Activated CD4-positive, CD25-positive, alpha-beta regulatory T cell treated with anti-CD3 and anti-CD28 coated beads, Interleukin-2, amount 50 U/mL, for 16 hours (primary cell): ENCODE measurements at places on chromosomes 11 and 22.

GRCh38 chr11:65341856-65342255 lies 8.2 kb downstream of the DPF2 start:
- no peak for DNase-seq

DNA sequence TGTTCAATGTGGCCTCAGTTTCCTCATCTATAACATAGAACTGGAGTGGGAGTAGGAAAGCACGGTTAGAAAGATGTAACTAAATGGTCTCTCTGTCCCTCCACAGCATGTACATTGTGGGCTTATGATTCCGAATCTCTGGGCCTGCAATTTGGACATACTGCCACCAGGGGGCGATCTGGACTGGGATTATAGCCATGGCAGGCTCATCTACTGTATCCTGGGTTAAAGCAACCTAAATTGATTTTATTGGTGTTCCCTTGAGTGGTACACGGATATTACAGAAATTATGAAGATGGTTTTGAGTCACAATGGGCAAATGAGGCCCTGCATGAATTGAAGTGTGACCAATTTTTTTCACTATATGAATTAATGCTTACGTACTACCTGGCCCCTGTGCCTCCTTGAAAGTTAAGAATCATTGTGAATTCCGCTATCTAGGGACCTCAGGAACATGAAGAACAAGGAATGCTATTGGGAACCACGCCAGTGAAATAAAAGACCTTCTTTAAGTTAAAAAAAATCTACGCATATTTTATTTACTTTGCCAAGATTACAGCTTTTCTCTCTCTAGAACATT lies 32.9 kb downstream of the TST start:
- DNase-seq, result no peak

- no peak for DNase-seq
These were observed 10.3 kb upstream of the MB start for GRCh38 chr22:35627267-35628041.

DNA sequence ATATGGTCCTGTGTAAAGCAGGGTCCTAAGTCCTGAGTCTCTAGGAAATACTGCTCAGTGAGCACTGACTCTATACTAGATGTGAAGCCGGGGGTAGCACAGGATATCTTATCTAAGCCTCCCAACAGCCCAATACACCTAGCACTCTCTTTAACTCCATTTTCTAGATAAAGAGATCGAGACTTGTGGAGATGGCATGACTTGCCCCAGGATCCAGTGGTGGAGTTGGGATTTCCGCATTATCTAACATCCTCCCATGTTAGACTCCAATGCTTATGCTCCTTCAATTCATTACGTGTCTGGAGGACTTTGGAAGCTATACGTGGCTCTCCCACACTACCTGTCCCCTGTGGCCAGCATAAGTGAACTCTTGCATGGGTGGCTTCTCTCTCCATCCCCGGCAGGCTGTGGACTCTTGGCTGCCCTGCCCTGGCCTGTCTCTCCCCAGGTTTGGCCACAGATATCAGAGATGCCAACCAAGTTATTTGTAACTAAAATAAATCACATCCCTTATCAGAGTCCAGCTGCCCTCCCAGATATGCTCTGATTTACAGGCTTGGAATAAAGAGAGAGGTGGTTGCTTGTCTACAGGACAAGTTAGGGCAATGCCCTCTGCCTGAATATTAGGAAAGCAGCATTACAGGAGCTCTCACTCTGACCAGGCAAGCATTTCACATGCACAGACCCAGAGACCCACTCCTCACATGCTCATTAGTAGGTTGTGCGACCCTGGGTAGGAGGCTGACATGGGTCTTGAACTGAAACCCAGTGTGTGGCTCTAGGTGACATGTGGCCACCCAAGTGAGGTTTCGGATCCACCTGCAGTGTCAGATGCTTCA lies 4.5 kb downstream of the CD44 start:
- DNase-seq, result no peak

DNA sequence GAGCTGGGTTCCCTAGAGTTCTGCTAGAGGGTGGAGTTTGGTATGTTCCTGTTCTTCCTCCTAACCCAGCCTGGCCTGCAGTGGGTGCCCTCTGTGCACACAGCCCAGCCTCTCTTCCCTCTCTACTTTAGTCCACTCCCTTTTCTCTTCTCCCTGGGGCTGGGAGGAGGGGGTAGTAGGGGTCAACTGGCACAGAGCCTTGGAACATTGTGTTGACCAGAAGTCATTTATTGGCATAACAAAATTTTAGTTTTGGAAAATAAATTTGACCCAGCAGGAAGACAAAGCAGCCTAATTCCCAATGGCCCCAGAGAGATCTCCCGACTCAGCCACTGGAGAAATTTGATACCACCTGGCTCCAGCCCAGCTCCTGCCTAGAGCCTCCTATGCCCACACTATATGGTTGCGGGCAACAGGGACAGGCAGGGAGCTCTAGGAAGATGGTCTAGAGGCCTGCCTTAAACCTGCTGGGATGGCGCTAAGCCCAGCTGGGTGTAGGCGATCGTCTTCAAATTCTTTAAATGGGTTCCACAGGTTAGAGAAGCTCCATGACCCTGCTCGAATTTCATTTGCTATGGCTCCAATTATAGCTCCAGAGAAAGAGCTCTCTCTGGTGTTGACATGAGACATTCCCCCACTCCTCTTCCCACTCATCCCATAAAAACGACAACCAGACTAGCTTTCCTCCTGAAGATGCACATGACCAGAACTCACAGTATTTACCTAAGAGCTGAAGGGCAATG lies 9.9 kb downstream of the PCSK7 start:
- no peak for DNase-seq

- DNase-seq, result no peak
These were observed 1416.4 kb upstream of the RAG2 start for GRCh38 chr11:38014405-38014804.

- no peak for DNase-seq
These were observed 8.9 kb downstream of the IL2RB start for GRCh38 chr22:37140686-37141323.

DNA sequence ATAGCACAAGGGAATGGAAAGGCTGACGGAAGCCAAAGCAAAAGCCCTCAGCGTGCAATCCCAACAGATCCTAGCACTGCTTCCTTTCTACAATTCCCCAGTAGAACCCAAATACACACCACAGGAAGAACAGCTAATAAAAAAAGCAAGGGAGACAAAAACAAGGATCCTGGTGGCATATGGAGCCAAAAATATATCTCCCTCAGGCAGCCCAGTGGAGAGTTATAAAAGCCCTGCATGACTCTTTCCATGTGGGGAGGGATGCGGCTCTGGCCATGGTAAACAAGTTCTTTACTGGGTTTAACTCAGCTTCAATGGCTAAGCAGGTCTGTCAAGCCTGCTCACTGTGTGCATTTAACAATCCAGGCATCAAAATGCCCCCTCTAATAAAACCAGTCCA lies 88.1 kb downstream of the PIWIL4 start:
- no peak for DNase-seq

- DNase-seq, result no peak
These were observed 7.4 kb upstream of the GNAZ start for GRCh38 chr22:23062616-23063538.

DNA sequence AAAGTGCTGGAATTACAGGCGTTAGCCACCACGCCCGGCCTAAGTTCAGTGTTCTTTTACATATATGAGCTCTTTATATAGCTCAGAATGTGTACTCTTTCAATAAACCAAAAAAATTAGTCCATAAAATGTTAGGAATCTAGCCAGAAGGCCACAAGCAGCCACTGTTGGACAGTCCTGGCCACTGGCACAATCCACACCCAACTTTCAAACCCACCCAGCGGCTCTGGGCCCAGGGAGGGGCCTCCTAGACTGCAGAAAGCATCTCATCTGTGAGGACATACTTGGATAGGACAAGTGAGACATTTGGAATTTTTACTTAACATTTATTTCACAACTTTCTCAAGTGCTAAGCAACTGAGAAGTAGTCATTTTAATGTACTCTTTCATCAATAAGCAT lies 6.4 kb downstream of the PACSIN2 start:
- no peak for DNase-seq

DNA sequence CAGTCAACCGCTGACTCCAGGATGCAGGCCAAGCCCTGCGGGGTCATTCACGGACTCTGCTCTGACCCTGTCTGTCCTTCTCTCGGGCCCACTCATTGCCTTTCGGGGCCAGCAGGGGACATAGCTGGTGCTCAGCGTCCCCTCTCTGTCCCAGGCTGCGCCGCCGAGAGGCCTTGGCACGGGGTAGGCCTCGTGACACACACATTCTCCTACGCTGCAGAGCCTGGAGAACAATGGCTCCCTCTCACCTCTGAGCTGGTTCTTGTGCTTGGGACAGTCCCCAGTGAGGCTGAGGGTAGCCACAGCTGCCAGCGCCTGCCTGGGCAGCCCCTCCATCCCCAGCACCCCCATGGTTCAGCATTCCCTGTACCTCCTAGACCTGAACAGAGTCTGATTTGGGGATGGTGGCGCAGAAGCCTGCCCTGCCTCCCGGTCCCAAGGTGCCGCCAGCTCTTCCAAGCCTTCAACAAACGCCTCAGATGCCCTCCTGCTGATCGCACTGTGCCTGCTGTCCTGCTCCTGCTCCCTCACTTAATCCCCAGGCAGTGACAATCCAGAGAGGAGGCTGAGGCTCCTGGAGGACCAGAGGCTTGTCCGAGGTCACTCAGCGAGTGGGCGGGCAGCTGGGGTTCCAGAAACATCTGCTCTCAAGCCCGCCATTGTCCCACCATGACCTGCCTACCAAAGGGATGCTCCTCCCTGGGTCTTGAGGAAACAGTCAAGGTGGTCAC lies 30.4 kb downstream of the DUSP8 start:
- no peak for DNase-seq

GRCh38 chr11:108669711-108670110 lies 4.8 kb downstream of the DDX10 start:
- no peak for DNase-seq

DNA sequence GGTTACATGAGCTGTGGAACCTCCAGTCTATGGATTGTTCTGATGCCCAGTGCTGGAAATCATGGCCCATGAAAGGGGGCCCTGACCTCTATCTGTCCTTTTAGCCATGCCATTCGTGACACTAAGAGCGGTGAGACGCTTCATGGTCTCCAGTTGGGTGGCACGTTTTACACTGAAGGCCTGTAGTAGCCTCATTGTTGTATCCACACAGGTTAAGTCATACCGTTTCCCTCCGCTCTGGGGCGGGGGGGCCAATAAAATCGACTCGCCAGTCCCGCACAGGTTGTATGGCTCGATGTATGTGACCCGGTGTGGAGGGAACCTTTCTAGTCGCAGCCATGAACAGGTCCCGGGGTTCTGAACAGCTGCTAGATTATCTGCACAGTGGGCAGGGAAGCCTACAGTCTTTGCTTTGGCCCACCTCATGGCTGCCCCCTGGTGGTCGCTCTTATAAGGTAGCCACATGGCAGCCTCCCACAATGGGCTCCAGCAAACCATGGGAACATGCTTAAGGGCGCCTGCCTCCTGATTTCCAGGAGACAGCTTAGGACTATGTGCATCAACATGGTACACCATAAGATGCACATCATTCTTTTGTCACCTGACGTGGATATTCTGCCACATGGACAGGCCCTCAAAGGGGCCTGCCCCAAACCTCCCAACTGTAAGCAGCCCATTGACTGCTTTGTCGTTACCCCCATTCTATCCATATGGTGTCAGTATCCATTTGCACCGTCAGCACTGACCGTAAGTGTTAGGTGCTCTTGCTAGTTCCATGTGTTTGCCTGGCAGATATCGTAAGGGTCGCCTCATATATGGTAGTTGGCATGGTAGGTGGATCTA lies 19.7 kb upstream of the APOL3 start:
- peak; percentile 71 for DNase-seq

DNA sequence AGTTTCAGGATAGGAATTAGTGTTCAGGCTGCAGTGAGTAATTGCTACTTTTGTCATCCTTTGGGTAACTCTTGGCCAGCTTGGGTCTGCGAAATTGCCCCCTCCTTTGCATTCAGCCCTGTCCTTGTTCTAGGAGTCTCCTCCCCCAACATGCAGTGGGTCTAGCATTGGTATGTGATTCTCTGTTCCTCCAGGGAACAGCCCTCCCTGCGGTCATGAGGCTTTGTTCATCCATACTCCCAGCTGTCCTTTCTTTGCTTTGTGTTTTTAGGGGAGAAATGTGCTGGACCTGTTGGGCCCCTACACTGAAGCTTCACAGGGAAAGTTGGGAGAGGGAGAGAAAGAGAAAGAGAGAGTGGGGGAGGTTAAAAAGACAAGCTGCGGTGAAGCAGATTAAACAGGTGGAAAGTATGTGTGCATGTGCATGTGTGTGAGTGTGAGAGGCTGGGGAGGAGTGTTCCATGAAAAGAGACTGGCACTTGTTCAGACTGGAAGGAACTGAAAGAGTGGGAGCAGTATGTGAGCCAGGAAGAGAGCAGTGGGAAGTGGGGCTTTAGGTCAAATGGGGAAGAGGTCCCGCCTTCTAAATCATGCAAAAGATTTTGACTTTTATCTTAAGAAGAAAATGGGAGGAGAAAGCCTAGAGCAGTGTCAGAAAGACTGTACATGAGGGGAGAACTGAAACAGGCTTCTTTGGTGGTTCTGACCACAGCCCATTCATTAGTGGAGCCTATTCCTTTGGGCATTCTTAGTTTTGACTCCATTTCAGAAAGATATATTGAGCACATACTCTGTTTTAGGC lies 17.9 kb upstream of the SESN3 start:
- no peak for DNase-seq

DNA sequence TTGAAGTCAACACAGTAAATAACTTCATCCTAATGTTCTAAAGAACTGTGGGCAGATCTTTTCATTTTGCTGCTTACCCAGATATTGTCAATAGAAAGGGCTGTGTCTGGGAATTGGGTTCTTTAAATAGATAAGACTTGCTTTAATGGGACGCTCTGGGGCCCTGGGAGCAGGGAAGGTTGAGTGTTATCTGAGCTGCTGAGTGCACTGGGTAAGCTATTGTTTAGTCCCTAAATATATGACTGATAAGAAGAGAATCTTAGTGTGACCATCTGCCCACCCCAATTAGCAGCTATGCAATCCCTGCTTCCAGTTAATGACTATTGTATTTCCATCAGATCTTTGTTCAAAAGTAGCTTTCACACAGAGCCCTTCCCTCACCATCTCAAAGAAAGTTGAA lies 44.4 kb downstream of the ARHGAP42 start:
- no peak for DNase-seq

GRCh38 chr11:70477609-70478008 lies 79.3 kb downstream of the CTTN start:
- DNase-seq, result no peak

GRCh38 chr11:20611892-20612291 lies 12.5 kb downstream of the SLC6A5 start:
- DNase-seq, result no peak

GRCh38 chr22:26634189-26634588 lies 12.4 kb downstream of the CRYBA4 start:
- no peak for DNase-seq
